Bone marrow (tissue), 2 donors: ENCODE measurements at places on chromosomes 12 and 14.

GRCh38 chr12:127143020-127143419 lies 1124.0 kb upstream of the TMEM132C start:
- DNase-seq, result no peak

DNA sequence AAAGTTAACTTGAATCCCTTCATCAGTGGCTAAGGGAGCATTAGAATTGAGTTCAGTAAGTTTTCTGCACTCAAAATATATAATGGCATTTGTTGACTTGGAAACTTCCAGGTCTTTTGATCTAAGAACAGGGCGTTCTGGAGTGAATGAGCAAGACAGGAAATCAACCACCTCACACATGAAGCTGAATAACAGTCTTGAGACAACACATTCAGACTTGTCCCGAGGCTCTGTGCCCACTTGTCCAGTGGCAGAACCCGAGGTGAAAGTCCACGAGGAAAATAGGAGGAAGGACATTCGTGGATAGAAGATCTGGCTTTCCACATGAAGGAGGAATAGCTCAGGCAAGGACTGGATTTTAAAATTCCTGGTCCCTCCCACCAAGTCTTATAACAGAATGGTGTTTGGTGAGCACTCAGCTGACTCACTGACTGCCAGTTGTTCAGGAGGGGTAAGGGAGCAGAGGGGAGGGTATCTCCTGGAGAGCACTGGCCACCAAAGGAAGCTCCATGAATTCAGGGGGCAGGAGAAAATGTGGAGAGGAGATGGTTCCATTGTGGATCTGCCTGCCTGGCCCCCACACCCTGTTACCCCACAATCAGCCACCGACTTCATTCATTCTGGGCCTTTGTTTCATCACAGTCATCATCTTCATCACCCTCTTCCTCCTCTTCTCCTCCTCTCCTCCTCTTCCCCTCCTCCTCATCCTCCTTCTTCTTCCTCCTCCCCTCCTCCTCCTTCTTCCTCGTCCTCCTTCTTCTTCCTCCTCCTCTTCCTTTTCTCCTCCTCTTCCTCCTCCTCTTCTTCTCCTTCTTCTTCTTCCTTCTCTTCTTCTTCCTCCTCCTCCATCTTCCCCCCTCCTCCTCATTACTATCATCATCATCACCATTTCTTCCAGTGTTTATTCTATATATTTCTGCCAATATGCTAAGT lies 620.1 kb downstream of the MED13L start:
- no peak for DNase-seq

- no peak for DNase-seq
These were observed 207.2 kb upstream of the SRRM4 start for GRCh38 chr12:118773956-118774723.

DNA sequence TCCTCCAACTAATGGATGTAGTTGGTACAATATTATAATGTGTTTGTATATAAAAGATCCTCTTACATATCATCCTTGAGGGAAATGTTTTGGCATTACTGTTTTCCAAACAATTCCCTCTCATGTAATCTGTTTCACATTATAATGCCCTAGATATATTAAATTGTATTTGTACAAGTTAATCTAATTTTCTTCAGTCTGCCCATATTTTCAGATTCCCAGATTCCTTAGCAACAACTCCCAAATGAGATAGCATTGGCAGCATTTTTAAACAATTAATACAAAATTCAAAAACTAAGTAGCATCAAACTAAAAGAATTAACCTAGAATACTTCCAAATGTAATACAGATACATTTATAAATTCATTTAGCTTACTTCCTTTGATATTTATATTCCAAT lies 860.2 kb downstream of the C12orf50 start:
- DNase-seq, result no peak

DNA sequence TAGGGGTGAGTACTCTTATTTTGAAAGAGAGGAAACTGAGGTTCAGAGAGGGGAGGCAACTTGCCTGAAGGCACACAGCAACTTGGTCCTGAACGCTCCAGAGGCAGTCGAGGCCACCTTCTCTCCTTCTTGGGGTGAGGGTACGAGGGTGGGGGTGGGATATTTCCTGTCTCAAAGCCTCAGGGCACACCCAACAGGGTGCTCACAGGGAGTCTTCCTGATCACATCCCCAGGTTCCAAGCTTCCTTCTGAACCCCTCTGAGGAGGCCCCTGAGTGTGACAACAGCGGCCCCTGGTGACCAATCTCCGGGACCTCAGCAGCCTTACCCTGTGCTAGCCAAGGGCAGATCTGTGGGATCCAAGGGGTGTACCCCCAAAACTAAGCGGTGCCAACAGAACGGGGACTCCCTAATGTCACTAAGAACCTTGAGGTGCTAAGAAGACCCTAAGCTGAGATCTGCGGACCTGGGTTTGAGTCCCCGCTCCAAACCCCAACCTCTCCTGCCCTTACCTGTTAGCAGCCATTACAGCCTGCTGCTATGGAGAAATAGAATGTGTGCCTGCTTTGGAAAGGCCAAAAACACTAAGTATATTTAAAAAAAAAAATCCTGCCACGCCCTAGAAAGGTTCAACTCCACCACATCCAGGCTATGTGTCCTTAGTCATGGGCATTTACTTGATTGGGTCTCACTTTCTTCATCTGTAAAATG lies 57.9 kb downstream of the TRPV4 start:
- DNase-seq, result peak; percentile 43

- DNase-seq, result no peak
These were observed 14.6 kb downstream of the C14orf132 start for GRCh38 chr14:96053600-96054381.

- DNase-seq, result peak; percentile 8
These were observed 986.3 kb upstream of the TMEM132C start for GRCh38 chr12:127280393-127281275.
